ENCODE measurements at places on chromosomes 2 and 18.

DNA sequence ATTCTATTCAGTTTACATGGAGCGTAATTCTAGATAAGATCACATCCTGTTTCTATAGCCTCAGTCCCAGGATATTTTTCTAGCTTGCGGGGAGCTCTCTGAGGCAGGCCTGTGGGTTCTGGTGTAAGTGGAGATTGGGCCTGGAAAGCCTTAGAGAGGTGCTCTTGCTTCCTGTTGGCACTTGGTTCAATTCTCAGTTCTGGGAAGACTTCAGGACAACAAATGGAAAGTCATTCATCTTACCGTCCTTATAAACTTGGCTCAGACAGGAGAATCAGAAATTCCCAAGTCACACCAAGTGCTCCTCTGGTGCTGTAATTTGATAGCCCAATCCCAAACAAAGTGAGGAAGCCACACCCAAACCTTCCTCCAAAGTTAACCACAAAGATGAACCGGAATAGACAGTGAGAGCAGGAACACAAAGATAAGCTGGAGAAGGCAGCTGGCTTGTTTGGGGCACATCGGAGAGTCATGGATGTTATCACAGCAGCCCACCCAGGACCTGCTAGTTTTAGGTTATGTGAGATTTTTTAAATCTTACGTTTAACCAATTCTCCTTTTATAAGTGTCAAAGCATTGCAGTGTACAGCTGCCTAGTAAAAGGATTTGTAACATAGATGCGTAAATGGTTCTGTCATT is 144.3 kb upstream of the MAP3K20 start:
- DNase-seq: no peak

DNA sequence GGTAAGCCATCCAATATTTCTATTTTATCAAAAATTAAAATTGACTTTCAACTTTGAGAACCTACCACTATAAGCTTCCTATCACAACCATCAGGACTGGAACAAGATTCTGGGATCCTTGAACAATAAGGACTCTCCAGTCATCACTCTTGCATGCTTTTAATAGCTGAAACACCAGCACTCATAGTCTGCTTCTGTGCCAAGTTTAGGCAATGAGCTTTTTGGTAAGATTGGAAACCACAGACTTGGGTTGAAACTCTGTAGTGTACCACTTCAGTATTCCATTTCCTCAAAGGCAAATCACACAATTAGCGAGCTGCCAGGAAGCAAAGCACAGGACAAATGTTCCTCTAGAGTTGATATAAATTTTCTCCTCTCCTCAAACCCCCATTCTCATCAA is 1065.8 kb upstream of the SLC39A10 start:
- DNase-seq: no peak

GRCh38 chr2:207072571-207072970 is 93.2 kb downstream of the KLF7 start:
- no peak for DNase-seq

DNA sequence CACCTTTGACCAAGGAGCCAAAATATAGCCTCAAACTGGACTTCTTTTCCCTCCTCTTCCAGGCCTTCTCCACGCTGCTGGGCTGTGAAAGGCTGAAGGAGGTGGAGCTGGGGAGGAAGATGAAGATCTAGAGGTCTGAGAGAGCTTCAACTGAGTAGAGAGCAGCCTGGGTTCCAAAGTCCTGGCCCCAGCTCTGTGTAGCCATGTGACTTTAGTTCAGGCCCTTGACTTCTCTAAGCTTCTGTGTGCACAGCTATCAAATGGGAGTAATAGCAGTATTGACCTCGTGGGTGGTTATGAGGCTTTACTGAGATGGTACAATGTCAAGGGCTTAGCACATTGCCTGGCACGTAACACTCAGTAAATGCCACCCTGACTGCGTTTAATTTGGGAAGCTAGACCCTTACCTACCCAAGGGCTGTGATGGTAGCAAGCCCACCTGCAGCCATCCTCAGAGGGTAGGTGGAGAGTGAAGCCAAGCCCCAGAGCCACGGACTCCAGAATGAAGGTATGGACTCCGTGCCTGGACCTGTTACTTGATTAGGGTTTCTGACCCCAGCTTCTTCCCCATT is 38.4 kb downstream of the SERTAD2 start:
- no peak for DNase-seq

- no peak for DNase-seq
Observed at GRCh38 chr2:241108271-241109209, 6.5 kb upstream of the MTERF4 start.

DNA sequence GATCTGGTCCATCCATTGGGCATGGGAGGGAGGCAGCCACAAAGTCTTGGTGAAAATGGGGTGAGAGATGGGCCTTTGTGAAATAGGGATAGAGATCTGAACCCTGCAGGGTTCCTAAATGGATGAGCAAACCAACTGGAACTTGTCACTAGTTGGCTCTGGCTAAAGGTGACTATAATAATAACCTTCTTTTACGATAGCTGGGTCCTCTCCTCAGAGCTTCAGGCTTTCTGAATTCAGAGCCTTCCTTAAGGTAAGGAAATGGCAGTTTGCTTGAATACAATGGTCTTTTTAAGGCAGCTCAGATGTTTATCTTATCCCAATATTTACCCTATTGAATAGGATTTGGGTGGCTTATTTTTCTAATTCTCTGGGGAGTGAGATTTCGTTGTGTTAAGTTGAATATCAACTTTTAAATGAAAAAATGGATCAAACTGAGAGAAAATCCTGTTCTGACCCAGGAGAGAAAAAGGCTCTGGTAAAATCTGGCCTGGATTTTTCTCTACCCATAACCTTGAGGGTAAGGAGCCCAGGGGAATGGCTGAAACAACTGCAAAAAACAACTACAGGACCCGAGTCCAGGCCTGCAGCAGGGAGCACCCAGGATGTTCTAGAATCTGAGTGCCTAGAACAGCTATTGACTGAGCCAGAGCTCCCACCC is 61.1 kb upstream of the CXCR4 start:
- no peak for DNase-seq

DNA sequence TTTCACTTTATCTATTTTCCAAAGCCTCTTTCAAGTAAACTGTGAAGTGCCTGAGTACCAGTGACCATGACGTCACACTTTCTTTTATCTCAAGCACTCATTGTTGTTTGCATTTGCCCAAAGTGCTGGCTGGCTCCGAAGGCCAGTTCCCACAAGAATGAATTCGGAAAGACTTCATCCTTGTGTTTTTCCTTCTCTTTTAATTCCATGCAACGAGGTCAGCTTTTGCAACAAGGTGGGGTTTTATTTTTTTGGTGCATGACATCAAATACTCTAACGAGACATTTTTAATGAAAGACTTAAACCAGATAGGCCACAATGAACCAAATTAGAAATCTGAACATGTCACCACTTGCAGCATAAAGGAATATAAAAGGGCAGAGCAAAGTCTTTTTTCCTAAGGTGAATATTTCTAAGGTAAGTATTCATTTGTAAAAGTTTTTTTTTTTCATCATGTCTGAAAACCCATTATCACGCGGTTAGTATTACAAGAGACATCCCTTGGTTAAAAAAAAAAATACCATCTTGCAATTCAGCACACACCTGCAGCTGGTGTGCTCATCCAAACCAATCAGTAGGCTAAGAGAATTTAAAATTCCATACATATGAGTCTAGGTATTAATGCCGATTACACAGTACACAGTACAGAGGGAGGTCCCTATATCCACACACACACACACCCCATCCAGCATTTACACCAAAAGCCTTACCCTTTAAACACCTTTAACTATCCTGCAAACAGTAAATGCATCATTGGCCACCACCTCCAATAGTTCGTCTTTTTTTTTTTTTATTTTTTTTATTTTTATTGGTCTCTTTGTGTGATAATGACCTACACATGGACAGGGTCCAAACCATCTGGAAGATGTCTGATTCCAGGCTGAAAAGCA is 2.3 kb downstream of the ARL4C start:
- DNase-seq: peak; percentile 37

- DNase-seq: no peak
Observed at GRCh38 chr2:122670897-122671296, 915.4 kb downstream of the TSN start.

- no peak for DNase-seq
Observed at GRCh38 chr2:8346208-8346607, 335.6 kb upstream of the ID2 start.

Measured in globus pallidus (tissue), 1 donor.